ENCODE measurements at places on chromosomes 6 and 20. TPM values are rescaled to one million over a fixed set of nuclear protein-coding genes. Genes with fewer than 3 reads are reported as not detected.

The TM9SF4 gene
- total RNA-seq = 36.9 TPM

The SYNE1 gene
- 23.8 TPM for total RNA-seq

The CDSN gene
- 0.05 TPM for total RNA-seq

The FAM83C gene
- total RNA-seq = 0.06 TPM

The SLC17A1 gene
- 0.16 TPM for total RNA-seq

The MYLK4 gene
- 0.10 TPM for total RNA-seq

The PRPH2 gene
- total RNA-seq = not detected

The SLC22A2 gene
- total RNA-seq = 0.15 TPM

The GSTA1 gene
- not detected for total RNA-seq

The ADGB gene
- not detected for total RNA-seq

The PRDM13 gene
- 0.88 TPM for total RNA-seq

The LPA gene
- total RNA-seq = 0.07 TPM

The DUSP15 gene
- 1.4 TPM for total RNA-seq

The PSORS1C2 gene
- not detected for total RNA-seq

The PLTP gene
- 1.6 TPM for total RNA-seq

The COL11A2 gene
- 0.83 TPM for total RNA-seq

The NDUFAF4 gene
- total RNA-seq = 48.3 TPM

The SLC35B3 gene
- total RNA-seq = 7.6 TPM

The TUBB2B gene
- 15.2 TPM for total RNA-seq

The BICRAL gene
- total RNA-seq = 2.6 TPM

The TCF21 gene
- 0.09 TPM for total RNA-seq

The ABHD16B gene
- not detected for total RNA-seq

The CCN6 gene
- total RNA-seq = not detected

The KIFC1 gene
- total RNA-seq = 36.9 TPM

The REM1 gene
- 0.68 TPM for total RNA-seq

The TREM1 gene
- total RNA-seq = 0.17 TPM

The PRSS35 gene
- total RNA-seq = not detected

The SLC26A8 gene
- 0.08 TPM for total RNA-seq

The ANKRD60 gene
- total RNA-seq = not detected

The BPIFB2 gene
- not detected for total RNA-seq

The EPPIN gene
- not detected for total RNA-seq

The APCDD1L gene
- total RNA-seq = 0.07 TPM

The HLA-DRA gene
- not detected for total RNA-seq

The SLC22A3 gene
- total RNA-seq = 40.2 TPM

The BPIFA1 gene
- not detected for total RNA-seq

The TBXT gene
- not detected for total RNA-seq

The SAMD5 gene
- 0.62 TPM for total RNA-seq

The TGM3 gene
- total RNA-seq = not detected

The MYO6 gene
- 6.4 TPM for total RNA-seq

The CALHM6 gene
- not detected for total RNA-seq

The WFDC12 gene
- total RNA-seq = not detected

The SYTL3 gene
- 1.5 TPM for total RNA-seq

The SSTR4 gene
- 0.28 TPM for total RNA-seq

The HSPA1B gene
- 129 TPM for total RNA-seq

The DEFB126 gene
- total RNA-seq = not detected

The GUCA1A gene
- not detected for total RNA-seq

The TINAG gene
- total RNA-seq = not detected

The AARS2 gene
- total RNA-seq = 6.4 TPM

The PKIB gene
- 0.53 TPM for total RNA-seq
